ENCODE measurements at places on chromosomes 5 and 9.
A peak's percentile ranks its signal among the peaks of the same experiment; 100 is the strongest.

DNA sequence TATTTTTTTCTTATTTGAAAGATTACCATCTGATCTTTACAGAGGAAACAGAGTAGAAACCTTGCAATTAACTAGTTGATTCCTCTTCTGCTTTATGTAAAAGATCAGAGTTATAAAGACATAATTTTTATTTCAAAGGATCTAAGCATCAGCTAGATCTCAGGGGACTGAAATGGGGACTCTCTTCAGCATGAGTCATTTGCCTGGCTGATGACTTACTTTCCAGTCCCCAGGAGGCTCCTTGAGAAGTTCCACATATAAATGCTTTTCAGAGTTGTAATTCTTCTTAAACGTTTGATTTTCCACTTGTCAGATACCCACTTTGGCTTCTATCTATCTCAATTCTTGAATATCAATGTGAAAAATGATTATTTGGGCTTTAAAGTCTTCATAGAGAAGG lies 389.4 kb downstream of the RAB3C start:
- DNase-seq: no peak

DNA sequence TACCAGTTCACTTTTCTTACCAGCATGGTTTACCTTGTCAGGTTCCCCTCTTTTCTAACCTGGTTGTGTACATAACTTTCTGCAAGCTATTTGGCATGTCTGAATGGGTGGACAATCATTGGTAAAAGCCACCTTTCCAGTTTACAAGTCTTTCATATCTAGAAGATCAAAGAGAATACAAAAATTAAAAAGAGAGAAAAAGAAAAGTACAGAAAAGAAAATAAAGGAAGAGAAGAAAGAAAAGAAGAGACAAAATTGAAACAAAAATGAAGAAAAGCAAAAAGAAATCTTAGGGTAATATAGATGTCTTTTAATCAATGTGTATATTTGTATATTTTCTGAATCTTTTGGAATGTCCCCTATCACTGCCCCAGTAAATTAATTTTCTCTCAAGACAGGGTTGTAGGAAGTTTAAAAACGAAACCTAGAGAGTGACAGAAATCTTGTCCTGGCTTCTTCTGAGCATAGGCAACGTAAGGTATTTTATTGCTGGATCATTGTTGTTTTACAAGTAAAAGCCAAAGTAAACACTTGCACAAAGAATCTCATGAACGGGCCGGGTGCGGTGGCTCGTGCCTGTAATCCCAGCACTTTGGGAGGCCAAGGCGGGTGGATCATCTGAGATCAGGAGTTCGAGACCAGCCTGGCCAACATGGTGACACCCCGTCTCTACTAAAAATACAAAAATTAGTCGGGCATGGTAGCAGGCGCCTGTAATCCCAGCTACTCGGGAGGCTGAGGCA lies 98.7 kb upstream of the IFNE start:
- DNase-seq: no peak

- DNase-seq: no peak
Measured at GRCh38 chr5:82534986-82535385, 256.8 kb upstream of the RPS23 start.

GRCh38 chr5:132279801-132280200 lies 14.4 kb upstream of the SLC22A4 start:
- DNase-seq: no peak

DNA sequence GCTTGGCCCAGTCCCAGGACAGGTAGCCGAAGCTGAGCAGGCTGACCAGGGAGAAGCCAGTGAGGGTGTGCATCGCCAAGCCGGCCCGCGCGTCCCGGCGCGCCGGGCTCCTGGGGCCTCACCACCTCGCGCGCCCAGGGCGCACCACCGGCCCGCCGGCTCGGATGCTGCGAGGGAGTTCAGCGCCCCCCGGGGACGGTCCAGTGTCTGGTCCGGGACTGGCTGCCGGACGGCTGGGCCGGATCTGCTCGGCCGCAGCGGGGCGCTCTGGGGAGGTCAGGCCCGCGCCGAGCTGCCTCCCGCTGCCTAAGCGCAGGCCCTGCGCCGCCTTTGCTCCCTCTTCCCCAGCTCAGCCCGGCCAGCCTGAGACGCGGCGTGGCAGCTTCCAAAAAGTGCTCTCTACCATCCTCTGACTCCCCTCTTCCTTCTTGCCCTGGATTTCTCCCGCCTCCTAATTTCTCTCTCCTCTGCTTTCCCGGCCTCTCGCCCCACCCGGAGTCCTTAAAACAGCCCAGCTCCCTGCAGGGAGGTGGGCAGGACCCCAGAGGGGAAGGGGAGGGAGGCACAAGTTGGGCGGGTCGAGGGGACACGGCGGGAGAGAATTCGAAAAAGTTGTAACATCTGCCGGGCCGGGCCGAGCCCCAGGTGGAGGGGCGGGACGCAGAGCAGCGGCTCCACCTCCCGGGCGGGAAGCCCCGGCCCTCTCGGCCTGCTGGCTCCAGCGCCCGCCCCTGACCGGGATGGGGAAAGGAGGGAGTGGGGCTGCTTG lies at the start of gene ARSI:
Gene ARSI, minus strand, starts transcription at position 605 of the 769 bp plus-strand sequence. Its CDS starts 532 bp downstream, at position 73.
- DNase-seq: no peak

GRCh38 chr5:79595086-79595485 lies 17.2 kb upstream of the TENT2 start:
- DNase-seq: no peak

DNA sequence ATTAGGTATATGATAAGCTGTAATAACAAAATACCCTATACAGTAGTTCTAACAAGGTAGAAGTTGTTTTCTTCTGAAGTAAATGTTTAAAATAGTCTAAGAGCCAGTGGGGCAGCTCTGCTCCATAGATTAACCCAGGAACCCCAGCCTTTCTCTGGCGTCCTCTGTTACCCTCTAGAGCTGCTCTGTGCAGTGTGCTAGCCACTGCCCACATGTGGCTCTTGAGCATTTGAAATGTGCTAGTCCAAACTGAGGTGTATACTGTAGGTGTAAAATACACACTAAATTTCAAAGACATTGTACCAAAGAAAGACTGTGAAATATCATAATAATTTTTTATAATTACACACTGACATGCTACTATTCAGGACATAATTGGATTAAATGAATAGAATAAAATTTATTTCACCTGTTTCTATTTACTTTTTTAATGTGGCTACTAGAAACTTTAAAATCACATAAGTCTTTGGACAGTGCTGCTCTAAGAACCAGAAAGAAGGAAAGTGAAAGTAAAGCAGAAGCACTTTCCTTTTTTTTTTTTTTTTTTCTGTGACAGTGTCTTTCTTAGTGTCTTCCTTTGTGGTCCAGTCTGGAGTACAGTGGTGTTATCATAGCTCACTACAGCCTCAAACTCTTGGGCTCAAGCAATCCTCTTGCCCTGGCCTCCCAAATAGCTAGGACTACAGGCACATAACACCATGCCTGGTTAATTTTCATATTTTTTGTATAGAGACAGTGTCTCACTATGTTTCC lies 39.3 kb downstream of the RAI14 start:
- DNase-seq: no peak

DNA sequence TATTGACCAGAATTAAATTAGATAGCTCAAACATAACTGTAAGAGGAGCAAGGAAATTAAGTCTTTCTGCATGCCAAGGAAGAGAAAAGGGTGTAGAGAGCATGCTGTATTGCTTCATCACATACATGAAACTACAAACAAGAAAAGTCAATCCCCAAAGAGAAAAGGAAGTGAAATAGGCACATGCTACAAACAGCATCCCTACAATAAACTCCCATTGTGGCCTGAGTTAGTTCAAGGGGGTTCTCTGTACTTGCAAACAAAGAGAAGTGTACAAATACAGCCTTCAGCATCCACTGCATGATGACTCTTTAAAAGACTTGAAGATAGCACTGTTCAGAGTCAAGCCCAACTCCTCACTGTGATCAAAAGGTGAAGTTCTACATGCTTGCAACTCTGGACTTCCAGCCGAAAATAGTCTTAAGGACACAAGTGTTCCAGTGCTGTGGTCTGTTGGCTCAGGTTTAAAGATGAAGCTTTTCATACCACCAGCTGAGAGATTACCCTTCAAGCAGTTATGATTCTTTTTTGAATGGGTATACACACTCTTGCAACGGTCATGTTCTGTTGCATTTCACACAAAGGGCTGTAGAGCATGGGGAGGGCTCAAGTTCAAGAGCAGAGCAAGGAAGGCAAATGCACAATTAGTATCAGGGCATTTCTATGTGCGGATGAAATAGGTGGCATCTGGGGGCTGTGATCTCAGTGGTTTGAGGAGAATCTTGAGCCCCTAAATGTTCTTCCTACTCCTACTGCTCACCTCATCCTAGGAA lies 534.5 kb downstream of the EBF1 start:
- DNase-seq: no peak

DNA sequence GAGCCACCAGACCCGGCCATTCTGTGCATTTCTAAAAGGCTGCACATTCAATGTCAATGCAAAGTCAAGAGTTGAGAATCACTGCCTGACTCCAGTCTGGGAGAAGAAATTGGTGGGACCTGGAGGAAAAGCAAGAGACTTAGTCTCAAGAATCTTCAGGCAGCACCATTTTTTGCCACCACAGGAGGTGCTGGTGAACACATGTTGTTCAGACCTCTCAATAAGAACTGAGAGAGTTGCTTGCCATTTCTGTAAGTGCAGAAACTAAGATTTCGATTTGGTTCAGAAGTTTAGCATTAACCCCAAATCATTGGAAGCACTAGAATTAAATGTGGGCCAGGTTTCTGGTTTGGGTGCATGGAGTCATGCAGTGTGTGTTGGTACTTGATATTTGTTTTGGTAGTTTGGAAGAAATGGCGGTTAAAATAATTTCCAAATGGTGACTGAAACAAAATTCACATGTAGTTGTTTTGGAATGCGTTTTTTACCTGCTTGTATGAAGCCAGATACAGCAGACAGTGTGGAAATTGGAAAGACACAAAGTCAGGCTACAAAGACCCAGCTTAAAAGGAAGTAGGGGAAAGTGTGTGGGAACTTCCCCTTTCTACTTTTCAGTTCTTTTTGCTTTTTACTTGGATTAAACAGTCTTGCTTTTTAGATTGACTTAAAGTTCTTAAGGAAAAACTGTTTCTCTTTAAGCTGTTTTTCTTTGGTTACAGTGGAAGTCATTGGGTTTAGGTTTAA lies 20.4 kb downstream of the PDE8B start:
- DNase-seq: no peak

GRCh38 chr9:114591291-114591787 lies 3.8 kb downstream of the ATP6V1G1 start:
- DNase-seq: no peak

- peak; percentile 61 for DNase-seq
Measured at GRCh38 chr5:176810081-176810597, at the start of gene UNC5A. Gene UNC5A, plus strand, starts transcription at chr5:176810559. Its CDS starts 192 bp downstream, at chr5:176810751.

GRCh38 chr5:33065131-33065530 lies 354.0 kb downstream of the NPR3 start:
- no peak for DNase-seq

DNA sequence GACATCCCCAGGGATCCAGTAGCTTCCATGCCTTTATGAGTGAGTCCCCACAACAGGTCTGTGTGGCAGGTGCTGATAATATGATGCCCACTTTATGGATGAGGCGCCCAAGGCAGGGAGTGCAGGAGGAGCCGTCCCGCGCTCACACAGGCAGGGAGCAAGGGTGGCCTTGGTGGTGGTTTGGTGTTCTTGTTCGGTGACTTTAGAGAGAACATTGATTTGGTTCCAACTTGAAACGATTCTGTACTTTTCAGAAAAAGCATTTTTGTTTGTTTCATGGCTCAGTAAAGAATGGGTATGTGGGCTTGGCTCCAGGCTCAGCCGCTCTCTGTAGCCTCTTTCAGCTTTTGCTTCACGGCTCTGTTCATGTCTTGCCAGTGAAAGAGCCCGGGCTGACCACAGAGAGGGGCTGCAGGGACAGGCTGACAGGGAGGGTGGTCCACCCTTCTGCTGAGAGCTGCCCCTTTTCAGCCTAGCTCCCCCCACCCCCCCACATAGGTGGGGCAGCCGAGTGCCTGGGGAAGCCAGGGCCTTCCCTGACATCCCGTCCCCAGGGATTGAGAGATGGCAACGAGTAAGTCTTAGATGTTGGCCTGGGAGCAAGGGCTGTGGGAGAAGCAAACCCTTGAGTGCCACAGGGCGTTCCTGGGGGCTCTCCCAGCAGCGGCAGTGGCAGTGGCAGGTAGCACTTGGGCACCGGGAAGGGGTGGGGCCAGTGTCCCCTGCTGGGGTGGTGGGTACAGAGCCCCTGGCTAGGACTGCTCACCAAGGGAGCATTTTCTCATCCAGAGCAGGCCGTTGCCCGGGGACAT lies 28.0 kb downstream of the NCS1 start:
- DNase-seq: no peak

Measured in stimulated activated CD4-positive, alpha-beta T cell treated with anti-CD3 and anti-CD28 coated beads, Interleukin-1b, Interleukin-23, amount 100 ng/mL, for 4 hours (primary cell).